WERI-Rb-1 (cell line): ENCODE measurements at places on chromosomes 2 and 18.

DNA sequence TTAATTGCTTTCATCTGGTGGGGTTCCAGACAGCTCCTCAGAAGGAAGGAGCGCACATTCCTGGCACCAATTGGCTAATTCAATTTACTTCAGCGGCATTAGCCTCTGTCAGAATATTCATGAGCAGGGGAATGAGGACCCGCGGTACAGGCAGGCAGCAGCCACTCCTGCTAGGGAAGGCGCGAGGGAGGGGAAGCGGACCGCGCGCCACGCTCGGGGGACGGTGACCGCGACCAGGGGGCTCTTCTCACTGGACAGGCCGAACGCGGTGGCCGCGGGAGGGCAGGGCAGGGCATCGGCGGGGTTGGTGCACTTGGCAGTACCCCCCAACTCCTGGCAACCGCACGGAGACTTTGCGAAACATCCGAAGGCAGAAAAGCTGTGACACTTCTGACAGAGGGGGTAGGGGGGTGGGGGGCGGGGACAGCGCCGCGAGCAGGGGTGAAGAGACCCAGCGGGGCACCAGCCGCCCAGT, at the start of gene CDH20:
CDH20 (plus strand) TSS at position 160 of the 475 bp plus-strand sequence.
- DNase-seq: peak; percentile 42

DNA sequence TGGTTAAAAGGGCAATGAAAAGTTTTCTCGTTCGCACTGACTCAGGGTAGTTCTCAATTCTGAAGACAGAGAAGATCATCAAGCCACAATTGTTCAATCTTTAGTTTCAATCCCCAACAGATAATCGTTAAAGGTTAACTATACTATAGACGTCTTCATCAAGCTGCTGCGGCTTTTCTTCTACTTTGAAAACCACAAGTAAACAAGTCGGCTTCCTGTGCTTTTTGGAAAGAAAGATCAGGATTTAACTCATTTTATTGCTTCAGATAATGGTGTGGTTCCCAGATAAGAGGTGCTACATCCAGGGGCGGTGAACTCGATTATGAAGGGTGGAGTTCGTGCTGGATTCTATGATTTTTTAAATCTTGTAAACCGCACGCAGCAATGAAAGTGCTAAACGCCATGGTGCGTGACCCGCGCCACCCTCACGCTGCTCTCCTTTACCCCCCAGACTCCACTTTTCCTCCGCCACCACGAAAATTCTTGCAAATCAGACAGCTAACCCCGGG, 545 bp upstream of the CDCA7 start:
- DNase-seq: no peak

DNA sequence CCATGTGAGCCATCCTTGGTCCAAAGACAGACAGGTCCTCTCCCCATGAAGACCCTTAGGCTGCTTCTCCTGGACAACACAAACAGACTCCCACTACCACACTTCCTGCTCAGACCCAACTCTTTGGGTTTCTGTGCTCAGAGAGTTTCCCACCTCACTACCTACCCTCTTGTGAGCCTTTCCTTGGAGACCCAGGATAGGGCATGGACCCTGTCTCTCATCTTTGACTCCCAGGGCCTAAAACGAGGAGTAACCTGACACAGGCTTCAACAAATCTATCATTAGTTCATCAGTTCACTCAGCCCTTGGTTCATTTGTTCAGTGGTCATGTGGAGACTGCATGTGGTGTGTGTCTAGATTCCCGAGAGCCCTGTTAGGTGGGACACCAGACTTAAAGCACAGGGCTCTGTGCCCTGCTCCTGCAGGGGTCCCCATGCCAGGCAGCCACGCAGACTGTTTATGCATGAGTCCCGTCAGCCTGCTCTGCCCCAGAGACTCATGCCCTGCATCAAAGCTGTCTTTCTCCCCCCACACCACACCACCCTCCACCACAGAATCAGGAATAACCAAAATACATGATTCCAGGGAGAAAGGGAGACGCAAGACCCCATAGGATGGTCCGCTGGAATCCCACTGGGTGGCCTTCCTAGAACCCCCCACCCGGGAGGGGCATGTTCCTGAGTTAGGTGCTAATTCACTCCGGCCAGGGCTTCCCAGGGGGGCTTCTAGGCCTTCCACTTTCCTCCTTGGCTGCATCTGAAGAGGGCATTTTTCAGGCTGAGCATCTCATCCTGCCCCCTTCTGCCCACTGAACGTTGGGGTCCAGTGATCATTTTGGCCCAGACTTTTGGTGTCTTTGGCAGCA, 100.2 kb upstream of the TEX51 start:
- no peak for DNase-seq

DNA sequence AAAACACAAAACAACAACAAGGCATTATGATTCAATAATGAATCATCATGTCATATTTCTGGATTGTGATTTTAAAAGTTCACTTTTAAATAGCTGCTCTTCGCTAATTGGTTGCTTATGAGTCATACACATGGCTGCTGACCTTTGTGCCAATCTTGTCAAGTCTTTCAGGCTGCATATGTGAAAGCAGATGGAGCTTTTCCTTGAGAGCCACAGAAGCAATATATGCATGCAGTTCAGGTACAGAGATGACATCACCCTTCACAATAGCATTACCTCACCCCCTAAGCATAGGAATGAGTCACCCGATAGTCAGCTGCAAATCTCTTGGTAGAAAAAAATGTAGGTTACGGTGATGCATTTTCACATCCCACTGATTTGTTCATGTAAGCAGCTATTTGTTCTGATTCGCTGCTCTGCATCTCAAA, 27.2 kb downstream of the EIF2AK3 start:
- DNase-seq: peak; percentile 63

- DNase-seq: no peak
Measured at GRCh38 chr2:154233231-154233630, 361.5 kb downstream of the GALNT13 start.

GRCh38 chr2:223887127-223887526, 49.7 kb upstream of the AP1S3 start:
- DNase-seq: no peak

DNA sequence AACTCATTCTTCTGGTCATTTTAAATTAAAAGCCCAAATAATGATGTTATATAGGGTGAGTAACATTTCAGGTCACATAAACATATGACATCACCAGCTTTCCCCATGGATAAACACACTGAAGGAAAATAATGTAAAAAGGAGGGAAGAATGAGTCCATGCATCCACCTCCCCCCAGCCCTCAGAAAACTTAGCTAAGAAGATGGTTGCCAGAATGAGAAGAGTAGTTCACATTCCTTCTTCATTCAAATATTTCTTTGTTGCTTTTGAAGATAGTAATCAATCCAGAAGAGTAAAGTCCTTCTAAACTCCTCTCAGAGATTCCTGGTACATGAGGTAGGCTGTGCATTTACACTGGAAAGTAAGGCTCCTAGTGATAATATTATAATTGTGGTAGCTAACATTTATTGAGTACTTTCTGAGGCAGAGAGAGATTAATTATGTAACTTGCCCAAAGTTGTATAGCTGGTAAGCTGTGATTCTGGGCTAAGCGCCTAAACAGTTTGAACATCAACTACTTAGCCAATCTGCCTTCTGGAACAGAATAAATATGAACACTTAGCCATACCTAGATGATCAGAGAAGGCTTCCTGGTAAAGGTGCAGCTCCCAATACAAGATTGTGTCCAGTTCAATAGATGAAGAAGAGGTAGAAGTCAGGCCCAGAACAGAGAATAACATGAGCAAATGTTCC, 256.7 kb upstream of the FN1 start:
- DNase-seq: no peak

DNA sequence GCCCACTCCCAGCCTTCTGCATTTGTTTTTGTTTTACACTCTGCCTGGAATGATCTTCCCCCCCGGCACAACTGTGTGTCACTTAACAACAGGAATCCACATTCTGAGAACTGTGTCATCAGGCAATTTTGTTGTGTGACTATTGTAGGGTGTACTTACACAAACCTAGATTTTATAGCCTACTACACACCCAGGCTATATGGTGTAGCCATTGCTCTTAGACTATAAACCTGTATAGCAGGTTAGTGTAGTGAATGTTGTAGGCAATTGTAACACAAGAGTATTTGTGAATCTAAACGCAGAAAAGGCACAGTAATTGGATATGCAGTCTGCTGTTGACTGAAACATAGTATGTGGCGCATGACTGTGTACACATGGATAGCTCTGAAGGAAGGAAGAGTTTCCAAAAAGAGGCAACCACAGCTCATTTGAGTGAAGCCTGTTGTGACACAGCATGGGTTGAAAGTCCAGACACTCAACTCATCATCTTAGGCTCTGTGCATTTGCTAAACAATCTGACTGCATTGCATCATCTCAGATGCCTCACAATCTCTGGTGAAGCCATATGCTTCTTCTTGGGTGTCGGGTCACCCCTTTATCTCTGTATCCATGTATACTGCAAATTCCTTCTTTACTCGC, 506.6 kb upstream of the SPHKAP start:
- DNase-seq: no peak

GRCh38 chr2:106770986-106771385, 115.0 kb downstream of the ST6GAL2 start:
- DNase-seq: no peak

- no peak for DNase-seq
Measured at GRCh38 chr2:19230626-19231025, 127.8 kb downstream of the OSR1 start.

DNA sequence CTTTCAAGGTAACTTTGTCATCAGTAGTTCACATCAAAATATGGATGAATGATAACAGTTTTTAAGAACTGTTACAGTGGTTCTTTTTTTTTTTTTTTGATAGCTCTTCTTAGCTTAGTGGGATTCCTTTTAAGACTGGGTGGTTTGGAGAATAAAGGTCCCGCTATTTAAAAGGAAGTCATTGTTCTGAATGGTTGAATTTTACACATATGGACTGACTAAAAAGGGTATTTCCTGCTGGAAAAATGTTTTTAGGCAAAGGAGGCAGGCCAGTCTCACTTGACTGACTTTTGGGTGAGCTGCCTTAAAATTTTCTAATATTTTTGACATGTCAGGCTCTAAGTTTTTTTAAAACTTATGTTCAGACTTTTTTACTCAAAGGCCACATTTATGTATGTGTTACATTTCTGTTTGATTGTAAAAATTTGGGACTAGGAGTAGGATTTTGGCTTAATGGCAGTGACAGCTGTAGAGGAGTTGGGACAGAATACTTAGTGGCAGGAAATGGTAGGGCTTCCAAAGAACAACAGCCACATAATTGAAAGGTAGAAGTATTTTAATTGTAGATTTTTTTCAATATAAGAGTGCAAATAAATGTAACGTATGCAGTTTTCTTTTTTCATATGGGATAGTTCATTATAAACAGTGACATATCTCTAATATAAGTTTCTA, 13.7 kb downstream of the VAPA start:
- DNase-seq: no peak

GRCh38 chr18:22193466-22193865, 24.1 kb downstream of the GATA6 start:
- DNase-seq: no peak

DNA sequence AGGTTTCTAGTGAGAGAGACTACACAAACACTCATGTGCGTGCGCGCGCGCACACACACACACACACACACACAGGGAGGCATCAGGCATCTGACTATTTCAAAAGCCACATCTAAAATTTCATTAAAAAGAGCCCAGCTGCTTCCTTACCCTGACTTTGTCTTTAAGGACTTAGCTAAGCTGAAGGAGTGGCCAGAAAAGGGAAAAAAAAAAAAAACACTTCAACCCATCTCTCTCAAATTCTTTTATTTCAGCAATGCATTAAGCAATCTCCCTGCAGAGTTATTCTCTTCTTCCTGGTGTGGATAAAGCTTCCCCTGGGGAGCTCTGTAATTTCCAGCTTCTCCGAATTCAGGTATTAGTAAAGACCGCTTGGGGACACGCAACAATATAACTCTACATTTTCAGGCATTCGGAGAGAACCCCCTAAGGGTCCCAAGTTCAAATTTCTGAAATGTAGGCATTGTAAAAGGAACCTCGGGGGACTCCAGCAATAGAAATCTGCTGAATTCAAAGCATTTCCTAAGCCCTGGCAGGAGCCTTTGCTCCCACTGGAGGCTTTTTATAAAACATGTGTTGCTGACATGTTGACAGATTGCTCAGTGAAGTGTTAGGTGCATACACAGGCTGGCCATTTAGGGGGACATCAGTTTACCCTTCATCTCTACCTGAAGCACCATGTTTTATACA, 67.0 kb downstream of the ZNF521 start:
- no peak for DNase-seq

DNA sequence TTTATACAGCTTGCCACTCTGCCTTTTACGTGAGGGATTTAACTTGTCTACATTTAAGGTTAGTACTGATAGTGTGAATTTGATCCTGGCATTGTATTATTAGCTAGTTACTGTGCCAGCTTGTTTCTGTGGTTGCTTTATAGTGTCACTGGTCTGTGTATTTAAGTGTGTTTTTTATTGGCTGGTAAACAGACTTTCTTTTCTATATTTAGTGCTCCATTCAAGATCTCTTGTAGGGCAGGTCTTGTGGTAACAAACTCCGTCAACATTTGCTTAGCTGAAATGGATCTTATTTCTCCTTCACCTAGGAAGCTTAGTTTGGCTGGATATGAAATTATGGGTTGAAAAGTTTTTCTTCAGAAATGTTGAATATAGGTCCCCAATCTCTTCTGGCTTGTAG, 1971.0 kb upstream of the LRRTM1 start:
- DNase-seq: no peak

DNA sequence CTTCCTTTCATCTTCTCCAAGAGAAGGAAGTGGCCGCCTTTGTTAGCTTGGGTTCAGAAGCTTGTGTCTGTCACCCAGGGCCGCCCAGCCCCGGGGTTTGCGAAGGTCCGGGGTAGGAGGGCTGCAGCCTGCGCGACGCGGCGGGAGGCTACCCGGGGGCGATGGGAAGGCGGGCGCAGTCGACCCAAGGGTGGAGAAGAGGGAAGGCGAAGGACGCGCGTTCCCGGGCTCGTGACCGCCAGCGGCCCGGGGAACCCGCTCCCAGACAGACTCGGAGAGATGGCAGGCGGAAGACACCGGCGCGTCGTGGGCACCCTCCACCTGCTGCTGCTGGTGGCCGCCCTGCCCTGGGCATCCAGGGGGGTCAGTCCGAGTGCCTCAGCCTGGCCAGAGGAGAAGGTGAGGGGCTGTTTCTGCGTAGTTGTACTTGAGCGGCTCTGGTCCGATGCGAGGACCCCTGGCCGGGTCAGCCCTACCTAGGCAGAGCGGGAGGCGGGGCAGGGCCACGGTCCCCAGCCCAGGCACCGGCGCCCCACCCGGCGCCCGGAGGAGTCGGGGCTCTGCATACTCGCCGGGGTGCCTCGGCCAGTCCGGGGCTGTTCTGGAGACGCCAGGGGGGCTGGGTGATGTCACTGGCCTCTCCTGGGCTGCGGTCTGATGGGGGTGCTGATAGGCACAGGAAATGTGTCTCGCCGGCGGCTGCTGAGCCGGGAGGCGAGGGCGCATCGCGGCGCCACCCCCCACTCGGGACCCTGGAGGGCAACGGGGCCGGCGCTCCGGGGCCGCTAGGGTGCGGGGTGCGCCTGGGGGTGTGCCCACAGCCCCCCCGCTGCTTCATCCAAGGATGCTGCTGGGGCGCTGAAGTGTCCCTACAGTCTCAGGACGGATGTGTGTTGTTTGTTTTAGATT, at the start of gene QPCT:
QPCT (plus strand) TSS at position 178 of the 909 bp plus-strand sequence; CDS start at position 280, 102 bp downstream.
- no peak for DNase-seq

- DNase-seq: peak; percentile 75
Measured at GRCh38 chr18:51110073-51110797, 80.2 kb downstream of the SMAD4 start.
